NAMALWA (cell line): ENCODE measurements at places on chromosomes 12 and 14.

- no peak for DNase-seq
Observed at GRCh38 chr12:106645074-106645421, 62.2 kb downstream of the RFX4 start.

DNA sequence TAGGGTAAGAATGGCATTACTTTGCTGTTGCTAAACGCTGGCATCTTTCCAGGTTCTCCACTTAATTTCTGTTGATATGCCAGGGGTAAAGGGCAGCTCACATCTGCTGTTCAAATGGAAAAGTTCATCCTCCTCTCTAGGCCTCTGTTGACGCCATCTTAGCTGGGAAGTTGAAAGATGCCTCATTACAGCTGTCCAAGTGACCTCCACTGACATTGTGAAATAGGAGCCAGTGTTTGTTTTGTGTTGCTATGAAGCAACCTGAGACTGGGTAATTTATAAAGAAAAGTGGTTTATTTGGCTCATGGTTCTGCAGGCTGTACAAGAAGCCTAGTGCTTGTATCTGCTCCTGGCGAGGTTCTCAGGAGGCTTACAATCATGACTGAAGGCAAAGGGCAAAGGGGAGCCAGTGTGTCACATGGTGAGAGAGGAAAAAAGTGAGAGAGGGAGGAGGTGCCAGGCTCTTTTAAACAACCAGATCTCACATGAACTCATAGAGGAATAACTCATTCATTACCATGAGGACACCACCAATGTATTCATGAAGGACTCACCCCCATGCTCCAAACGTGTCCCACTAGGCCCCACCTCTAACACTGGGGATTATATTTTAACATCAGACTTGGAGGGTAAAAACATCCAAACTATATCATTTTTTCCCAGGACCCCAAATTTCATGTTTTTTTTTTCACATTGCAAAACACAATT lies 3.2 kb upstream of the ADAM21 start:
- DNase-seq, result no peak

DNA sequence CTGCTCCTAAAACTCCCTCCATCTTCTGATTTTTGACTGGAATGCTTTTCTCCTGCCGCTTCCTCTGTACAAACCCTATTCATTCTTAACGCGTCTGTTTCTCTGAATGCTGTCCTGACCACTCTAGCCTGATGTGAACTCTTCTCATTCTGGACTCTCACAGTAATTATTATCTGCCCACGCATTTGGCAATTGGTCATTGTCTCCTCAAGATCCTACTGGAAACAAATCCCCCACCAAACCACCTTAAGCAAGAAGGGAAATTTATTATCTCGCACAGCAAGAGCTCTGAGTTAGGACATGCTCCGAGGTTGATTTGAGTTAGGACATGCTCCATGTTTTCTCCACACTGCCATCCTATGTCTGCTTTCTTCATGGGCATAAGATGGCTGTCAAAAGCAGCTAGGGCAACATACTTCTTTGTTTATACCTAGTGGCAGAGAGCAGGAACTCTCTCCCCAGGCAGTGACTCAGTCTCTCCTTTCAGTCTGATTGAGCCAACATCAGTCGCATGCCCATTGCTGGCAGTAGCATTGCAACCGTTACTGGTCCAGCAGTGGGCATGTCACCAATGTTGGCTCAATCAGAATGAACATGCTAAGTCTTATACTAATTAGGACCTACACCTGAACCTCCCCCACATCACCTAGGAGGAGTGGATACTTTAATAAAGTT lies 102.2 kb downstream of the SSPN start:
- DNase-seq, result no peak

GRCh38 chr12:52061470-52062166 lies 8.2 kb upstream of the ATG101 start:
- no peak for DNase-seq

DNA sequence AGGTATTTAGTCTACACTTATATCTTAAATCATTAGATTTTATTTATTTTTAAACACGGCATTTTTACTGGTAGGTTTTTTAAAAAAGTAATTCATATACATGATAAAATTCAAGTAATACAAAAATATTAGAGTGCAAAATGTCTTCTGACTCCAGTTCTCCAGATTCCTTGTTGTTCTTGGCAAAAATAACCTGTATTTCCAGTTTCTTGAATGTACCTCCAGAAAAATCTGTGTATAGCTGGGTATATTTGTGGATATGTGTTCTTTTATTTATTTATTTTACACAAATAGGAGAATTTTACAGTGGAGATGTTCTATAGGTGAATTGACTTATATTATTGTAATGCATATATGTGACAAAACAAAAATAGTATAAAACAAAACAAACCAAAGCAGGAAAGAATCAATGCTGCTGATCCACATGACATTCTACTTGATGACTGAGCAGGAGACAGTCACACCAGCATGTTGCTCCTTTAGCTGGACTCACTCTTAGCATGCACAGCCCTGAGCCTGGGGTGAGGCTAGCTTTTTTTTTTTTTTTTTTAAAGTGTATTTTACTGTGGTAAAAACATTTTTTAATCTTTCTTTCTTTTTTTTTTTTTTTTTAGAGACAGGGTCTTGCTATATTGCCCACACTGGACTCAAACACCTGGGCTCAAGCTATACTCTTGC lies 42.2 kb upstream of the SLC38A2 start:
- no peak for DNase-seq

DNA sequence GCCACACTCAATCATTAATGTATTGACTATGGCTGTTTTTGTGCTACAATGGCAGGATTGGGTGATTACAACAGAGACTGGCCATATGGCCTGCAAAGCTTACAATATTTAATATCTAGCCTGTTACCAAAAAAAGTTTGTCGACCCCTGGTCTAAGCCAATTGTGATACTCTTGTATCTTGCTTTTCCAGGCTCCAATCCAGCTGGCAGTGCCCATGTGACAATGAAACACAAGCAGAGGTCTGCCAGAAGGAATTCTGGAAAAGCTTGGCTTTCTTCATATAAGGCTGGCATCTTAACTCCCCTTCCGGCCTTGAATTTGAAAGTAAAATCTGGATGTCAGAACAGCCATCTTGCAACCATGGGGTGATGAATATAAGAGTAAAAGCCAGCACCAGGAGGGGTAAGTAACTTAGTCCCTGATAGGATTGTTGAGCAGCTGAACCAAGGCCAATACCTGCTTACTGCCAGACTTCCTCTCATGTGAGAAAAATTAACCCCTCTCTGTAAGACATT lies 458.7 kb downstream of the TMTC2 start:
- no peak for DNase-seq

DNA sequence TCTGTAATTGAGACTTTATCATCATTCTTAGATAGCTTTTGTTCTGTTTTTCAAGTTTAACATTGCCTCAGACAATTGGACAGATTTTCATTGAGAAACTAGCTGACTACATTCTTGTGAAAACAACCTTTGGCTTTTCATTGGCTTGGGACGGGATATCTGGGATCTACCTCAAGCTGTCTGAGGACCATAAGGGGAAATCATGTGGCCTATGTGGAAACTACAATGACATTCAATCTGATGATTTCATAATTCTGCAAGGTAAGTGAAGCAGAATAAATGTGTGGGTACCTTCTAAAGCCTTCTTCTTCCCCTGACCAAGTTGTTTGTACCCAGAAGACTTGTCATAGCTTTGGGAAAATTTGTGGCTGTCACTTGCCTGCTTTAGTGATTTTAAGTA lies 133.5 kb downstream of the OTOGL start:
- DNase-seq, result no peak

- DNase-seq, result no peak
Observed at GRCh38 chr12:102602521-102602920, 122.2 kb upstream of the IGF1 start.

DNA sequence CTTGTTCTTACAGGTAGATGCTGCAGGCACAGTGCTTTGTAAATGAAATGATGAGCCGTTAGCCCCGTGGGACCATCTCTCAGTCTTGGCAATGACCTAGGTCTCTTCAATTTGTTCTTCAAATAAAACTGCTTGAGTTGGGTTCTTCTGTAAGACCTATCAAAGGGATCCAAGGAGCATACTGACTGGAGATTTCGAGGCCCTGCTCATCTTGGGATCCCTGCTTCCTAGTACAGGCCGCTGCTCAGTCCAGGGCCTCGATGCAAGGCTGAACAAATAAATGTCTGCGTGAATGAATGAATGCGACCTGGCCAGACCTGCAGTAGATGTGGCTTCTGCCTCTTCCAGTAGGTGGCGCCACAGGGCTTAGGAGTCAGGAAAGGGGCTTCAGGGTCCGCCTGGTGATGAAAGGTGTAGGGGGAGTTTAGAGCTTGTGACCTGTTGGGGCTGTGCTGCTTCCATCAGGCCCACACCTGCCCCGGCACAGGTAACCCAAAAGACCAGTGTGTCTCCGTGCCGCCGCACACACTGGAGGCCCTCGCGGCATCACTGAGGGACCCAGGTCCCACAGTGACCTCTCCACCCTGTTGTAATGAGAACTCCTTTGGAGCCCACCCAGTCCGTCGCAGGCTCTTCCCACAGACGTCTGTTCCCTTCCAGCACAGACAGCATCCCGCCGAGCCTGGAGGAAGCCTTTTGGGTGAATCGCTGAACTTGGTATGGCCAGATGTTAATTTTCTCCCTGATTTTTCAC lies 4.4 kb downstream of the CACNA1C start:
- DNase-seq, result peak; percentile 90

DNA sequence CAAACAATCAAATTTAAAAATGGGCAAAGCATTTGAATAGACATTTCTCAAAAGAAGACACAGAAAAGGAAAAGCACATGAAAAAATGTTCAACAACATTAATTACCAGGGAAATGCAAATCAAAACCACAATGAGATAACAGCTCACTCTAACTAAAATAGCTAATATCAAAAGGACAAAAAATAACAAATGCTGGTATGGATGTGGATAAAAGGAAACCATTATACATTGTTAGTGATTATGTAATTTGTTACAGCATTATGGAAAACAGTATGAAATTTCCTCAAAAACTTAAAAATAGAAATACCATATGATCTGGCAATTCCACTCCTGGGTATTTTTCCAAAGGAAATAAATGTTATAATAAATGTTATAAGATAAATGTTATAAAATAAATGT lies 52.9 kb downstream of the DUSP6 start:
- no peak for DNase-seq

- DNase-seq, result no peak
Observed at GRCh38 chr12:51846271-51846691, 2.2 kb downstream of the FIGNL2 start.

DNA sequence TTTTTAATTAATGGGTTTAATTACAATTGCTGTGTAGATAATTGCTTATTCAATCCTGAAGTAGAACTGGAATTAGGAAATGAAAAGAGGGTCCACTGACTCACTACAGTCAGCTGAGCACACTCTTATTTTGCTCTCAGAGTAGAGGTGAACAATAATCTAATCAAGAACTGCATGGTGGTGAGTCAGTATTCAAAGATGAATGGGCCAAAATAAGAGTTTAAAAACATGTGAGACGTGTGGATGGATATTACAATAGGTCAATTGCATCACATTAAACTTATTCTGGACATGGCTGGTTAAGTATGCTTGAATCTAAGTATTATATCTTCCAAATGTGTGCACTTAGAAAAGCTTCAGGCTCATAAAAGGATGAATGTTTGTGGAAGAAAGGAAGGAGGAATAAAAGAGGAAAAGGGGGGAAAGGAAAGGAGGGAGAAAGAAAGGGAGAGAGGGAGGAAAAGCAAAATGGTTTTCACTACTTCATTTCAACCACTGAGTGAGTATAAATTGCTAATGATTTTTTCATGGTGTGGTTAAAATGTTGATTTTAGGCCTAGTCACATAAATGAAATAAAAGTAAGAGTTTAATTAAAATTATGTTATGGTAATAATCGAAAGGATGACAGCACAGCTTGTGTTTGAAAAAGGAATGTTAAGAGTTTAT lies 27.0 kb upstream of the EEA1 start:
- DNase-seq, result no peak

DNA sequence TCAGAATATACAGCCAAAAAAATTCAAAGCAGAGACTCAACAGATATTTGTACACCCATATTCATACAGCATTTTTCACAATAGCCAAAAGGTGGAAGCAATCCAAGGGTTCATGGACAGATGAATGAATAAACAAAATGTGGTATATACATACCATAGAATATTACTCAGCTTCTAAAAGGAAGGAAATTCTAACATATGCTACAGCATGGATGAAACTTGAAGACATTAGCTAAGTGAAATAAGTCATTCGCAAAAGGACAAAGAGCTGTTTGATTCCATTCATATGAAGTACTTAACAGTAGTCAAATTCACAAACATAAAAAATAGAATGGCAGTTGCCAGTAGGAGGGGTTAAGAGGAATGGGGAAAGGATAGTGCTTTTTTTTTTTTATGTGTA lies 91.8 kb upstream of the ARID2 start:
- DNase-seq, result no peak

GRCh38 chr14:50542941-50543418 lies 10.6 kb upstream of the MAP4K5 start:
- peak; percentile 60 for DNase-seq

DNA sequence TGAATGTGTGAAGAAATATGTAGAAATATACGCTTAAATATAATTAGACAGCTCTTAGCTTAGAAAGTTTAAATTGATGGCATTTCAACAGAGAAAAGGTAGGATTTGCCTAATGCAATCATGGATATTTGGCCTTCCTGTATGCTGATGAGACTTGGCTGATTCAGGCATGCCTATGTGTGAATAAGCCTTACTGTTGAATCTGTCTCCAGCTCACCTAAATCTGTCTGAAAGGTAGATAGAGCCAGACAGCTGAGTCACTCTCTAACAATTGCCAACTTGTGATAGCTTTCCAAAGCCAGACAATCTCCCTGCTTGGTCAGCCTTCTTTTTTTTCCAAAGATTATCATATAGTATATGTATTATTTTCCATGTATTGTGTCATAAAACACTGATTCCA lies 92.8 kb upstream of the FLRT2 start:
- DNase-seq, result no peak

GRCh38 chr12:42801271-42801670 lies 211.7 kb upstream of the PRICKLE1 start:
- DNase-seq, result no peak

GRCh38 chr12:109580684-109581333 lies 7.2 kb downstream of the MVK start:
- no peak for DNase-seq

- DNase-seq, result no peak
Observed at GRCh38 chr14:29803045-29803444, 124.6 kb downstream of the PRKD1 start.

- no peak for DNase-seq
Observed at GRCh38 chr14:103099081-103099732, 4.7 kb downstream of the EXOC3L4 start.

DNA sequence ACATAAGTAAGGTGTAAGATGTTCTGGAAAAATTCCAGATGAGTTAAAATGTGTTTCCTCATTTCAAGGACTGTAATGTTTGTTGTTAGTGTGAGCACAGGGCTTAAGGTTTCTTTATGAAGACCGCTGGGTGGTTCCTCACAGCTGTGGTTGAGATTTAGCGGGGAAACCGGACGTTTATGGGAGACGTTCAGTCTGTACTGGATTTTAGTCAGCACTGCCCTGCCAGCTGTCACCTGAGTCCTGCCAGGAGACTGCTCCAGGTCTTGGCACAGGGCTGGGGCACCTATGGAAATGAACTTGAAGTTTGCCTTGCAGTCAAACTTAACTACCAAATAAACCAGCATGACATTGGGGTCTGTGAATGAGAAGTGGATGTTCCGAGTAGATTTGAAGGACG lies 555.2 kb downstream of the DIO2 start:
- DNase-seq, result no peak

GRCh38 chr12:40831916-40832315 lies 139.7 kb downstream of the CNTN1 start:
- no peak for DNase-seq
